NCI-H2081 treated with DMSO at 0.1 percent for 48 hours (cell line): ENCODE measurements at places on chromosomes 1 and 21.

GRCh38 chr1:178267646-178268094 is 173.8 kb downstream of the RASAL2 start:
- DNase-seq = no peak

GRCh38 chr1:246126580-246126979 is 380.5 kb downstream of the SMYD3 start:
- DNase-seq = no peak

- no peak for DNase-seq
These were observed 182.0 kb downstream of the CDC42BPA start for GRCh38 chr1:227136210-227136820.

- no peak for DNase-seq
These were observed 30.7 kb downstream of the PTPN14 start for GRCh38 chr1:214520544-214521165.

- no peak for DNase-seq
These were observed 50.2 kb downstream of the KCNN3 start for GRCh38 chr1:154819628-154820590.

GRCh38 chr21:43634618-43635017 is 24.7 kb downstream of the HSF2BP start:
- no peak for DNase-seq

DNA sequence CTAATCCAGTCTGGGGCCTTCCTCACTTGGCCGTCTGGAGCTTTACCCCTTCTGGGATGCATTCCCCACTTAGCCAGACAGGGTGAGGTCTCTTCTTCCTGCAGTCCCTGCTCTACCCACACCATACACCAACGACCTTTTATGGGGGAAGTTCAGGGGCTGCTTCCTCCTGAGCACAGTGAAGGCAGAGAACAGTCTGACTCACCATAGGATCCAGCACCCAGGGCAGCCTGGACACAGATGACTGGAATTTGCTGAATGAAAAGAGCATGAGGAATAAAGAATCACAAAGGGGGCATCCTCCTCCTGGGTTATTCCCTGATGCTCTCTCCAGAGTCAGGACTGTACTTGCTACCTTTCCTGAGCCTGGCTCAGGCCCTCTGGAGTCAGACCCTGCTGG is 4.6 kb upstream of the FOXE3 start:
- DNase-seq = no peak

- DNase-seq = no peak
These were observed 6.7 kb upstream of the MPC2 start for GRCh38 chr1:167943541-167943940.

- peak; percentile 28 for DNase-seq
These were observed 10.0 kb downstream of the NCF2 start for GRCh38 chr1:183580281-183580682.

DNA sequence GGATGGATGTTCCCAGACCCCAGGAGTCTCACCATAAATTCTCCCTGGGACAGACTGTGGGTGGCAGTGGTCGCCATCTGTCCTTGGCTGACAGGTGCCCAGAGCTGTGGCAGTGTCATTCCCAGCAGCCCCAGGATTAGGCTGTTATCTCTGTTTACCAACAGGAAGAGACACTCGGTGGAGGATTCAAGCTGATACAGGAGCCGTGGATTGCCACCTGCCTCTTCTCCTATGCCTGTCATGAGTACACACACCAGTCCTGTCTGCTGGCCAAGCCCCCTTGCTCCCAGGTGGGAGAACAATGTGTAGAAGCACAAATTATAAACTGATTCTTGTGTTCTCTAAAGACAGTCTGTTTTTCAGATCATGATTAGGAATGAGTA is 152.6 kb downstream of the ETS2 start:
- DNase-seq = peak; percentile 13

GRCh38 chr1:222991177-222991576 is 151.9 kb downstream of the TLR5 start:
- DNase-seq = no peak

GRCh38 chr1:200367841-200368534 is 41.8 kb downstream of the ZNF281 start:
- DNase-seq = no peak

DNA sequence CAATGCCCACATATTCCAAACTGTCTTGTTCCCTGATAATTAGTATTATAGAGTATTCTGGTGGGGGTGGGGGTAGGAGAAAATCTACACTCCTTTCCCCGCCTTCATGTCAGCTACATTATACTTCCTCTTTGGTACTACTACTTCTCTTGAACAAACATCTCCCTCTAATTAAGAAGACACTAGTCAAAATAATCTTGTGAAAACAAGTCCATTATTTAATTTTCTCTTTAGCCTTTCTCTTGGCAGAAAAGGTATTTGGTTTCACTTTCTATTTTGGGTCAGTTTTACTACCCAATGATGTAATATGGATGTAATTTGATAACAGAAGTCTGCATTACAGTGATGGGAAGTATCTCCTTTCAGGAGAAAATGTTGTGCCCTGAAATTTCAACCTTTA is 22.5 kb downstream of the NTMT2 start:
- DNase-seq = no peak

DNA sequence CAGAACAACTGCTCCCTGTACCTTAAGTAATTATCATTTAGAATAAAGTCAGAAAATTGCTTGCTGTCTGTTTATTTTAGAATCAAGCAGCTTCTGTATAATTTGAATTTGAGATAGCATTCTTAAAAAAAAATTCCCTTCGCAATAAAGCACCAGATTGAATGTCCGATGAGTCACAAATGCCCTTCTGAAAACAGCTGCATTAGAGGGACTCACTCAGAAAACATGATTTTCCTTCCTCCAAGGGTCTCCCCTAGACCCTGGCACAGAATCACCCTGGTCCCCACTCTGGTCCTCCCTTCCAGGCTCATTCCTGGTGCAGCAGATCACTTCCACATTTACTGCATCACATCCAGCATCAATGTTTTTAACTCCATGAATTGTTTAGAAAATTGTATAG is 471.1 kb upstream of the VAMP3 start:
- DNase-seq = no peak

GRCh38 chr1:206708058-206708457 is 23.4 kb downstream of the MAPKAPK2 start:
- DNase-seq = no peak

GRCh38 chr1:59666106-59666505 is 148.6 kb upstream of the HOOK1 start:
- no peak for DNase-seq
